ENCODE measurements at places on chromosomes 11 and 22.

GRCh38 chr11:17505146-17505545 is 28.5 kb upstream of the ABCC8 start:
- no peak for DNase-seq

DNA sequence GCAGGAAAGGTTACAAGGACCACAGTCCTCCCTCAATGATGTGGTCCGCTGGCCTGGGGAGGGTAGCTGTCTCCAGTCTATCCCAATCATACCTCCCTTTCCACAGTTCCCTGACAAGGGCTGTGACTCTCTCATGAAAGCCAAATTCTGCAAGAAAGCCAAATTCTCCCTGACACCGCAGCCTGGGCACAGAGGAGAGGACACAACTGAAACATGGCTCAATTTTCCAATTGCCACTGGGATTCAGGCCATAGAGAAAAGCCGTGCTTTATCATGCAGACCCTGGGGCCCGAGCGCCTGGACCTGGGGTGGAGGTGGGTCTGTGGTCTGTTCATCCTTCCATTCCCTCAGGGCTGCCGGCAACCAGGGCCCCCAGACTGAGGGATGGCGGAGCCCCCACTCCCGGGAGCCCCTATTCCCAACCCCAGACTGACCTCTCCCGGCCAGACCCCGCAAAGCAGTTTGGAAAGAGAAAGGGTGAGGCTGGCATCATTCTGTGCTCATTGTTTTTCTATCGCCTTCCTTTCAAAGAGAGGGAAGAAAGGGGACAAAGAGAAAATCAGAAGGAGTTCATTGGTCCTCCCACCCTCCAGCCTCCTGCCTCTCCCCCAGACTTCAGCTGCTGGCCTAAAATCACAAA is 239.5 kb downstream of the BUD13 start:
- no peak for DNase-seq

DNA sequence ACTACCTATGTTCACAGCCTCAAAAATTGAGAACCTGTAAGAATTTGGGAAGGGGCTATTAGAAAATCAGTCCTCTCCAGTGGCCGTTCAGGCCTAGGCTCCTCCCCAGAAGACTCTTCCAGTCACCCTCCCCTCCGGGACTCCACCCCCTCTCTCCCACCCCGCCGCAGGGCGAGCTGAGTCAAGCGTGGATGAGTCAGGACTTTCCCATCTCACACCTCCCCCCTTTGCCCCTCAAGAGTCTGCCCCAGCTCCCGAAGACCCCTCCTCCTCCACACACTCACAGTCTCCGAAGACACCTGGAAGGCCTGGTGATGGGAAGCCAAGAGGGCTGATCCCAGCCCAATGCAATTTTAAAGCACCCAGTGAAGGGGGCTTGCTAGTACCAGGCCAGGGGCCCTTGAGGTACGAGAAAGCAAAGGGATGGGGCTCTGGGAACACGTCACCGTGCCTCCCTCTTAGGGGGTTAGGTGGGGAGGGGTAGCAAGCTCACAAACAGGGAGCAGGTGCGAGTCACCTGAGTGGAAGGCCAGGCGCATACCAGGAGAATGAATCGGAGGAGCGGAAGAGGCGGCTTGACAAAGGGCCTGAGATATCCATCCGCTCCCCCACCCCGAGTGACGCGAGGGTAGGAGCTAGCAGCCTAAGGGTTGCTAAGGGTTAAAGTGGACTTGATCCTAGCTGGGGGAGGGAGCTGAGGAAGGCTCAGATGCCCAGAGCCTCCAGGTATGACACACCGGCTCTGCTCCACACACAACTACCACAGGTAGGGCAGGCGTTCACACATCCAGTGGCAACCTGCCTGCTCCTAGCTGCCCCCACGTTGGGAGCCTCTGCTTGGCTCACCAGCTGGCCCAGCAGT is 13.6 kb downstream of the BCL9L start:
- peak; percentile 84 for DNase-seq

DNA sequence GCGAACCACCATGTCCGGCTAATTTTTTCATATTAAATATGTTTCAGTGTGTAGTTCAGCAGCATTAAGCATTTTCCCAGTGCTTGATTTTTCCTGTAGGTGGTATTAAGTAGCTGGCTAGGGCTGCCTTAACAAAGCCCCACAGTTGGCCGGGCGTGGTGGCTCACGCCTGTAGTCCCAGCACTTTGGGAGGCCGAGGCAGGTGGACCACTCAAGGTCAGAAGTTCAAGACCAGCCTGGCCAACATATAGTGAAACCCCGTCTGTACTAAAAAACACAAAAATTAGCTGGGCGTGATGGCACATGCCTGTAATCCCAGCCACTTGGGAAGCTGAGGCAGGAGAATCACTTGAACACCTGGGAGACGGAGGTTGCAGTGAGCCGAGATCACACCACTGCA is 33.5 kb upstream of the TOLLIP start:
- no peak for DNase-seq

- DNase-seq, result no peak
Measured at GRCh38 chr11:77866336-77866735, 45.4 kb downstream of the AAMDC start.

DNA sequence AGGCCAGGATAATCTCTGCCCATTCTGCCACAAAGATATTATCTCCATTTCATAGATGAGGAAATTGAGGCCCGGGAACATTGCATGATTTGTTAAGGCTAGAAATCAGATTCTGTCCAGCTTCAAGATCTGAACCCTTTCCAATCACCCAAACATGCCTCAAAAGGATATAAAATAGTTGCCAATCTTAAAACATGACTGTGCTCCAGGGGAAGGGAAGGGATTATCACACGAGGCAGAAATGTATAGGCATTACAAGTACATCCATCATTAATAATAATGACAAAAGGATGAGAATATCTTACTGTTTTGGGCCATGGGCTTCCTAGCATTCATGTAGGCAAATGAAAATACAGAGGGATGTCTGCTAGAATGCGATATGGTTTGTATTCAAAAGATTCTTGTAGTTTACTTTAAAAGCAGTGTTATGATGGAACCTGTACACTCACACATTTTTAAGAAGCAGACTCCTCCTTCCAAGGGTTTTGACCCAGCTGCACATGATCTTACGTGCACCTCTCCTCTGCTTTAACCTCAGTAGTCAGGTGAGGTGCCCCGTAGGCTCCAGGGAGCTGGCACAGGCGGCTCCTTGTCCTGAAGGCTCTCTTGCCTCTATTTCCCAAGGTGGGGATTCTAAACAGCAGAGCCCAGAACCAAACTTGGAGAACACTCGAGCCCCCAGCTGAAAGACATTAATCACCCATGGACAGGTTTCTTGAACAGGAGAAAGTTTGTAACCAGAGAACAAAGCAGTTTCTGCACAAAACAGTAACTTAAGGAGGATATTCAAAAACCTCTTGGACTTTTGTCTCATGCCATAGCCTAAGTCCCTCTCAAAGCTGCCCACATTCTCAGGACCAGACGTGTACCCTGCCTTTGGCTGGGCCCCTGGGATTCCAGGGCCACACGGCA is 36.0 kb downstream of the PARVA start:
- DNase-seq, result no peak

DNA sequence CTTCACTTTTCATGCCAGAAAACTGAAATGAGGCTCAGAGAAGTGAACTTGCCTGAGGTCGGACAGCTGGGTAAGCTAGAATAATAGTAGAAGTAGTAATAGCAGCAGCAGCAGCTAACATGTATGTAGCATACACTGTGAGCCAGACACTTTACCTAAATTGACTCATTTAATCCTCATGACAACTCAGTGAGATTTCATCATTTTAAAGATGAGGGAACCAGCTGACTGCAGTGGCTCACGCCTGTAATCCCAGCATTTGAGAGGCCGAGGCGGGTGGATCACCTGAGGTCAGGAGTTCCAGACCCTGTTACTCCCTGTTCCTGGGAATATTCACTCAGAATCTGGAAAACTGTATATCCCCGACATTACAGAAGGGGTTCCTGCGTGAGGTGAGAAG is 154.5 kb downstream of the DBX1 start:
- DNase-seq, result no peak

- DNase-seq, result no peak
Measured at GRCh38 chr11:95296621-95297025, 65.6 kb upstream of the SESN3 start.

DNA sequence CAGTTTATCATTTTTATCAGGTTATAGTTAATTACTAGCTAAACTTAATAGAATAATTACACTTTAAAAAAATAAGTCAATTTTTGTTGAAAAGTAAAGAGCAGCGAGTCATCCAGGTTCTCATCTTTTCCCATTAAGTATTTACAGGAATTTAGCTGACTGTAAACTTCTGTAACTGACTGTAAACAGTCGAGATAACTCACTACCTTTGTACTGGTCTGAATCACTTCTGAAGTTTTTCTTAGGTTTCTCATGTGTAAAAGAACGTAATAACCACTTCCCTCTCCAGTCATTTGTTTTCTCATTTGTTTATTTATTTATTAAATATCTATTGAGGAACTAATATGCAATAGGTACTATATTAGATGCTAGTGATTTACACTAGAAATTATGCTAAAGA is 270.8 kb downstream of the DYNC2H1 start:
- no peak for DNase-seq

DNA sequence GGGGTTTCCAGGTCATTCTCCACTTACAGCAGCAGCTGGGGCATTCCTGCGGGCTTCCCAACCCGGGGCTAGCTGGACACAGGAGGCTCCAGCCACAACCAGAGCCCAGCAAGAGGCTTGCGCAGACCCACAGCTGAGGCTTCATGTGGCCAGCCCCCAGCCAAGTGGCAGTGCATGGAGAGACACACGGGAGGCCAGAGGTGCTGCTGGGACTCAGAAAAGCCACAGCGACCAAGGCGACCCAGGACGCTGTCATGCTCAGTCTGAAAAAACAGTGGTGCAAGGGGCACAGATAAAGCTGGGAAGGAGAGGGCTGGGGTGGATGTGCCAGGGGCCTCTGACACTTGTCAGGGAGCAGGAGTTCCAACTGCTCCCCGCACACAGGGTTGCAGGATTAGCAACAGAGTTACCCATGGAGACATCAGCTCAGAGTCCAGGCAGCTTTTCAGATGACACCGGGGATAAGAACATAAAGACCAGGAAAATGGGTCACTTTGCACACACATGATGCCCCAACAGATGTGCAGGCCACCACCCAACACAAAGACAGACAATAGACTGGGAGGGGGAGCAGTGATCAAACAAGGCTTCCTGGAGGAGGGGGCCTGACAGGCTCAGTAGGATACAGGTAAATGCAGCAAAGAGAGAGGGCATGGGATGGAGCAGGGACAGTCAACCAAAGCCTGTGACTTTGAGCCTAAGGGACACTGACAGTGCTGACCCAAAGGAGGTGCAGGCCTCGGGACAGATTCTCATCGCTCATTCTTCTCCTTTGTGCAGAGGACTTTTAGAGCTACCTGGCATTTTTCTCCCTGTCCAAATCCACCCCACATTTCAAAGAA is 6.9 kb upstream of the NEAT1 start:
- no peak for DNase-seq

- no peak for DNase-seq
Measured at GRCh38 chr22:45096256-45096907, 67.3 kb upstream of the NUP50 start.

DNA sequence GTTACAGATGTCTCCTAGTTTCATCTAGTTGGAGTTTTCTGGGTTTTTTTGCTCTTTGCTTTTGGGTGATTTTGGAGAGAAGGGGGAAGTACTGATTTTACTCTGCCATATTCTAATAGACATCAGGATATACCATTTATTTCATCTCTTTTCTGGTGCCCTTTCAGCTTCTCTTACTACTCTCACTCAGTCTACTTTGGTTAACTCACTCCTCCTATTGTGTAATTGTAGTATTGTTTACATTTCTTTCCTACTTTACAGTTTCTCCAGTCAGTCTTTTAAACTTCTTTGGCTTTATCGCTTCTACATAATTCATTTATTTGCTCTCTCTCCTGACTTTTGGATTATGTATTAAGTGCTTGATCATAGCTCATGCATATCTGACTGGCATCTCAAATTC is 6.5 kb downstream of the ANKRD42 start:
- no peak for DNase-seq

GRCh38 chr22:43077121-43077877 is 11.9 kb downstream of the TTLL1 start:
- no peak for DNase-seq

DNA sequence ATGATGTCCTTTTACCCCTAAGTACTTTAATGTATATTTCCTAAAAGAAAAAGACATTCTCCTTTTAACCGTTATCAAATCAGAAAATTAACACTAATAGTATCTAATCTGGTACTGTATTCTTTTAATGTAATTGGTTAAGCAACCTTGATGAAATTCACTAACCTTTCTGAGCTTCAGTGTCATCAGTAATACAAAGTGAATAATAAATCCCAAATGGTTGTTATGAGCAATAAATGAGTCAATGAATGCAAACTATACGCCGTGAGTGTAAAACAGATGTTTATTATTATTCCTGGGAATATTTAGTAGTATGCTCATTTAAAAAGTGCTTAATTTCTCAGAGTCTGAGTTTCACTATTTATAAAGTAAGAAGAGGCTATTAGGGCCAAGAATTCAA is 21.5 kb downstream of the UEVLD start:
- DNase-seq, result no peak

GRCh38 chr11:81005595-81005994 is 1564.8 kb upstream of the TENM4 start:
- DNase-seq, result no peak

DNA sequence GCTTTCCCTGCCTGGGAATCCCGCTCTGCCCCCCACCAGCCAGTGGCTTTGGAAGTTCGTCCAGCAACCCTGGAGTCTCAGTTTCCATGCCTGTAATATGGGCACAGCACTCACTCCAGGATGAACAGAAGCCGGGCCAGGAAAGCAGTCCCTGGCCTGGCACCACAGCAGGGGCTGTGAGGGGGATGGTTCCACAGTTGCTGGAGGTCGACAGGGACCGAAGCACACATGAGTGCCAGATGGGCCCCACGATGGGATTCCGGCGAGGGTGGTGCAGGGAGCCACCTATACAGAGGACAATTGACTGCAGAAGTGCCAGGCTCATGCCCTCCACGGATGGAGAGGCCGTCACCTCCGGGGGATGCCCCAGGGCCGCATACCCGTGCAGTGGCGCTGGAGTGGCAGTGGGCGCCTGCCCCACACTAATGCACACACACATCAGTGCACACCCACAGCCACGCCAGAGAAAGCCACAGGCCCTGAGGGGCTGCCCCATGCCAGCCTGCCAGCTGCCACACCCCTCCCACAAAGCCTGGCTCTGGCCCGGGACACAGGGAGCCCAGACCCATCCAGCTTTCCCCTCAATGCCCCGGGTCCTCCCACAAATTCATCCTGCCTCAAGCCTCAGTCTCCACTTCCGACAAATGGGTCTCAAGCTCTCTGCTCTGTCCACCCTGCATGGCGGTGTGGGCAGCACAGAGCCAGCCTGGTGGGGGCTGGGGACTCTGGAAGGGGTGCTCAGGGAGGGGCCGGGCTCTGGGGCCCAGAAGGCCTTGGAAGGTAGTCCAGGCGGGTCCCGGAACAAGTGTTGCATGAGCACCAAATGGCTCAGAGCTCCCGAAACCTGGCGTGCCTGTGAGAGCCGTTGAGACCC is 9.7 kb downstream of the ASCL2 start:
- no peak for DNase-seq

- DNase-seq, result peak; percentile 77
Measured at GRCh38 chr11:15941206-15941770, 415.1 kb downstream of the SOX6 start.

- DNase-seq, result peak; percentile 53
Measured at GRCh38 chr22:23781065-23781464, 5.7 kb upstream of the SMARCB1 start.

Data from Right ventricle myocardium inferior (tissue), 1 donor.